Fibroblast of mammary gland (primary cell): ENCODE measurements at places on chromosomes 2 and 18.

DNA sequence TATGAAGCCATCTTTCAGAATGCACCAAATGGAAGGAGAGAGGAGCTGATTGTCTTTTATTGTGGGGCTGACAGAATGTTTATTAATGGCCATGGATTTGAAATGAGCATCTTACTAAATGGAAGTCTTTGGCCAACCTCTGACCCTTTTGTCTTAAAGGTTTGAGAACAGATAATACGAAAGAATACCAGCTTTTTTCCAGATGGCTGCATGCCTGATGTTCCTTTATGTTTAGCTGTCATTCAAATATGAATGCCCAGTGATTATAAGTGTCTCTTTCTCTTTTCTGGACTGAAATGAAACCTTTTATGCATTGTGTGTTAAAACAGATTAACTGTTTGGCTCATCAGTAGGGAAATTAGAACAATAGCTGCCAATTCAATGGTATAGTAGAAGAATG is 46.0 kb downstream of the PARD3B start:
- DNase-seq: no peak

- no peak for DNase-seq
Measured at GRCh38 chr2:44599130-44599529, 237.4 kb downstream of the CAMKMT start.

- DNase-seq: no peak
Measured at GRCh38 chr2:219207134-219207883, 727 bp downstream of the ZFAND2B start.

- peak; percentile 59 for DNase-seq
Measured at GRCh38 chr2:211745295-211746097, 793.1 kb downstream of the ERBB4 start.

DNA sequence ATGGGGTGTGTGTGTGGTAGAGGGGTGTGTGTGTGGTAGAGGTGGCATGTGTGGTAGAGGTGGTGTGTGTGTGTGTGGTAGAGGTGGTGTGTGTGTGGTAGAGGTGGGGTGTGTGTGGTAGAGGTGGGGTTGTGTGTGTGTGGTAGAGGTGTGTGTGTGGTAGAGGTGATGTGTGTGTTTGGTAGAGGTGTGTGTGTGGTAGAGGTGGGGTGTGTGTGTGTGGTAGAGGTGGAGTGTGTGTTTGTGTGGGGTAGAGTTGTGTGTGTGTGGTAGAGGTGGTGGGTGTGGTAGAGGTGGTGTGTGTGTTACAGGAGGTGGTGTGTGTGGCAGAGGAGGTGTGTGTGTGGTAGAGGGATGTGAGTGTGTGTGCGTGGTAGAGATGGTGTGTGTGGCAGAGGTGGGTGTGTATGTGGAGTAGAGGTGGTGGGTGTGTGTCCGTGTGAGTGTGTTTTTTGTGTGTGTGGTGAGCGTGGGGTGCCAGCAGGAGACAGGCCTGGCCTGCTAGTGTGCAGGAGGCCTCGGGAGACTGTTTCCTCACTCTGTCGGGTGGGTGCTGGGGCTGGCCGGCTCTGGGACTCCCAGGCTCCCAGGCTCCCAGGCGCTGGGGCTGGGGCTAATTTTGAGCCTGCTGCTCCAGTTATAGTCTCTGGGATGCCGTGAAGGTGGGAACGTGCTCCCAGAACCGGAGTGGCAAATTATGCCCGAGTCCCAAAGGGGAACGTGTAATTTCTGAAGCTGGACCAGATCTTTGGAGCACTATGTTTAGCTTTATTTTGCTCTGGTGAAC is 165.2 kb downstream of the DYSF start:
- no peak for DNase-seq

DNA sequence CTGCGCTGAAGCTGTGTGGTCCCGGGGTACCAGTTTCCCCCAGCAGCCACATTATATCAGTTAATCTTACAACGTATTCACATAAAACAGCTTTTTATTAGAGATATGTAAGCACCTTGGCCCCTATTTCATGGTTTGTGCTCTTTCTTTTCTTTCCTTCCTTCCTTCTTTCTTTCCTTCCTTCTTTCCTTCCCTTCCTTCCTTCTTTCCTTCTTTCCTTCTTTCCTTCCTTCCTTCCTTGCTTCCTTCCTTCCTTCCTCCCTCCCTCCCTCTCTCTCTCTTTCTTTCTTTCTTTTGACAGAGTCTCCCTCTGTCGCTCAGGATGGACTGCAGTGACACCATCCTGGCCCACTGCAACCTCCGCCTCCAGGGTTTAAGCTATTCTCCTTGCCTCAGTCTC is 3.7 kb upstream of the METAP1D start:
- DNase-seq: no peak

DNA sequence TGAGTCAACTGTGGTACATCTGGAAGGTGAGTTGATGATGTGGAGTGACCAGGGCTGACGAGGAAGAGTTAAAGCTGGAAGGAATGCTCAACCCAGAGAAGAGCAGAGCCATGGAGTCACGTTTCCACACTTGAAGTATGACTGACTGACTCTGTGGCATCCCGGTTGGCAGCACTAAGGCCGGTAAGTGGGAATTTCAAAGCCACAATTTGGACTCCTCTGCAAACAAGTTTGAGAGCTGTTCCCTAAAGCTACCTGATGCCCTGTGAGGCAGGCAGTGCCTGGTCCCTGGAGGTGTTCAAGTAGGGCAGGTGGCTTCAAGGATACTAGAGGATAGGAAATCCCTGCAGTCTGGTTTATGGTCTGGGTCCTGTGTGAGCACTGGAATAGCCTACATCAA is 69.3 kb upstream of the ITGB6 start:
- DNase-seq: no peak

- peak; percentile 72 for DNase-seq
Measured at GRCh38 chr18:8319798-8320489, 289.3 kb upstream of the RAB12 start.

DNA sequence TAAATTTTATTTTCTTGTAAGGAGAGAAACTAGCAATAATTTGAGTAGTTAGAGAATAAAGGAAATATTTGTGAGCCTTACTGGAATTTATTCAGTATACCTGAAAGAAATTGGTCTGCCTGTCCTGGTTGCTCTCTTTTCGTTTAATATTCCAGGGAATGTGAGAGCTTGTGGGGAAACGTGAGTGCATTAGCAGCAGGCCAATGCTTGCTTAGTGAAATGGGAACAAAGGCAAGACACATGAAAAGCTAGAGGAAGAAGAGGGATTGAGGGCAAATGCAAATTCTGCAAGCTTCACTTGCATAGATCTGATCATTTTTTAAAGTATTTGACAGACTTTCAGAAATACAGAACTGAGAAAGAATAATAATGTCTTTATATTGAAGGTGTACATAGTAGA is 111.0 kb downstream of the ERBB4 start:
- DNase-seq: no peak

DNA sequence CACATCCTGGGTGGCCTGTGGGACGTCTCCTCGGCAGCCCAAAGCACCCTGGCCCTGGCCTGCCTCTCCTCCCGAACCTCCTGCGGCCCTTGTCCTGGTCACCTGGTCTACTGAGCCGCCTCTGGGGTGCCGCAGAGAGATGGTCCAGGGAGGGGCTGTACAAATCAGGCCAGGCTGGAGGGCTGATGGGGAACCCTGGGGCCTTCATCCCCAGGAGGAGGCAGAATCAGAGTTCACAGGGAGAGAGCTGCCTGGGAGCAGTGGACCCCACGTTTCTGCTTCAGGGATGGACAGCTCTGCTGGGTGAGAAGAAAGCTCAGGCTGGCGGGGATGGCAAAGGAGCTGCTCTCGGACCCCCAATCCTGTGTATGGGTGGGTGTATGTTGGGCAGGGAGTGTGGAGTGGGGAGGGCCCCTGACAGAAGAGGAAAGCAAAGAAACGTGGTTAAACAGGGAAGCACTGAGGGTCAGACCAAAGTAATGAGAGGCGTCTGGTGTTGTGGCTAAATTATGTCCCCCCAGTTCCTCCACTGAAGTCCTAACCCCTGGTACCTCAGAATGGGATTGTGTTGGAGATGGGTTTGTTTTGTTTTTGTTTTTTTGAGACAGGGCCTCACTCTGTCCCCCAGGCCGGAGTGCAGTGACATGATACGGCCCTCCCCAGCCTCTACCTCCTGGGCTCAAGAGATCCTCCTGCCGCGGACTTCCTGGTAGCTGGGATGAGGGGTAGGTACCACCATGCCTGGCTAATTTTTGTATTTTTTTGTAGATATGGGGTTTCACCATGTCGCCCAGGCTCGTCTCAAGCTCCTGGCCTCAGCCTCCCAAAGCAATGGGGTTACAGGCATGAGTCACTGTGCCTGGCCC is 73.4 kb upstream of the SMAD7 start:
- DNase-seq: no peak

DNA sequence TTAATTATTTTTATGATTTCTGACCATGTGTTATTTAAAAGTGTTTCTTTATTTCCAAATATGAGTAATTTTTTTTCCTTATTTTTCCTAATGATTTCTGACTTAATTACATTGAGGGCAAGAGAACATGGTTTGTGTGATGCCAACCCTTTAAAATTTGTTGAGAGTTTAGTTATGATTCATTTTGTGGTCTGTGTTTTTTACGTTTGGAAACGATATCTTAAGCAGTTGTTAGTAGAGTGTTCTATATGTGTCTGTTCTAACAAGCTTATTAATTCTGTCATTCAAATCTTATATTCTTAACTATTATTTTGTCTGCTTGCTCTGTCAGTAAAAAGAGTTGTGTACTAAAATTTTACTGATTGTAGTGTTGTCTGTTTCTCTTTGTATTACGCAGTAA is 15.0 kb downstream of the NAB1 start:
- peak; percentile 29 for DNase-seq

GRCh38 chr2:69801745-69802290 is 27.6 kb upstream of the GMCL1 start:
- DNase-seq: no peak

GRCh38 chr2:98015671-98016070 is 19.9 kb upstream of the TMEM131 start:
- DNase-seq: no peak

GRCh38 chr2:78568782-78569373 is 456.6 kb upstream of the REG3G start:
- no peak for DNase-seq

GRCh38 chr2:197285361-197285760 is 25.2 kb downstream of the ANKRD44 start:
- DNase-seq: no peak

- no peak for DNase-seq
Measured at GRCh38 chr2:168500516-168500915, 44.4 kb downstream of the CERS6 start.

- DNase-seq: peak; percentile 54
Measured at GRCh38 chr2:99101697-99102096, 39.8 kb upstream of the C2orf15 start.

DNA sequence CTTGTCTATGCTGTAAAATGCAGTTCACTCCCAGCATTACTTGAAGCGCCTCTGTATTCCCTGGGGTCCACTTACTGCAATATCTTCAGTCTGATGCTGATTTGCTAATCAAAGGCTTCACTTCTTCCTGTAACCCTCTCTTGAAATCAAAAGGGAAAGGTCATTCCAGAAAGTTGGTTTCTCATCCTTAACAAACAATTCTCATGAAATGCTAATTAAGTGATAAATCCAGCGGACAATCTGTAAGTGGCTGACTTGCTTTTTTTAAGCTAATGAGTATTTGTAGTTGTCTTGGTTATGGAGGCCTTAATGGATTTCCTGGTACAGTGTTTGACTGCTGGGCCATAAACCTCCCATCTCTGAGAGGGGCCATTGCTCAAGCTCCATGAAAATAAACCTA is 499.6 kb upstream of the HS6ST1 start:
- DNase-seq: no peak

DNA sequence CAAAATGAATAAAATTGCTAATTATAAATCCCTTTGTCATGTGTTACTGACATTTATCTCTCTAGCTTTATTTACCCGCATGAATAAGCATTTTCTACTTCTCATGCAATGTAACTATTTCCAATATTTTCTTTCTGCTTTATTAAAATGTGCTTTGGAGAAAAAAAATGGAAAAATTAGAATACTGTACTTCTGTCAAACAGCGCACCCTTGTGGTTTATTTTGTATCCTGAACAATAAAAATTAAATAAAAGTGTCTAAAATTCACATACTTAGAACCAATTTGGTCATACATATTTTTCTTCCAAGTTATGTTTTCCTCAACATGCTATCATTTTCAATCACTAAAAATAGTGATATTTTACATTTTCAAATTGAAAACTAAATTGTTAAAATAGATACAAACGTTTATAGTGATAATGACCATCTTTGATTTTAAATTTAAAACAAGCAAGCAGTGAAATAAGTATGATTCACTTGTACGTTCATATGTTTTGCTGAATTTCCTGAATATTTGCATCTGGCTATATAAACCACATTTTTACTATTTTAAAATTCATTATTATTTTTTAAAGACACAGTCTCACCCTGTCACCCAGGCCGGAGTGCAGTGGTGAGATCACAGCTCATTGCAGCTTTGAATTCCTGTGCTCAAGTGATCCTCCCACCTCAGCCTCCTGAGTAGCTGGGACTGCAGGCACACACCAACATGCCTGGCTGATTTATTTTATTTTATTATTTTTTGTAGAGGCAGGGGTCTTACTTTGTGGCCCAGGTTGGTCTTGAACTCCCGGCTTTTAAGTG is 95.9 kb upstream of the GRB14 start:
- DNase-seq: peak; percentile 45

- no peak for DNase-seq
Measured at GRCh38 chr2:85795331-85796045, 41.7 kb downstream of the ATOH8 start.

GRCh38 chr2:55302241-55302640 is 33.2 kb upstream of the MTIF2 start:
- DNase-seq: no peak

GRCh38 chr2:129436809-129437208 is 542.7 kb upstream of the RAB6C start:
- DNase-seq: no peak

DNA sequence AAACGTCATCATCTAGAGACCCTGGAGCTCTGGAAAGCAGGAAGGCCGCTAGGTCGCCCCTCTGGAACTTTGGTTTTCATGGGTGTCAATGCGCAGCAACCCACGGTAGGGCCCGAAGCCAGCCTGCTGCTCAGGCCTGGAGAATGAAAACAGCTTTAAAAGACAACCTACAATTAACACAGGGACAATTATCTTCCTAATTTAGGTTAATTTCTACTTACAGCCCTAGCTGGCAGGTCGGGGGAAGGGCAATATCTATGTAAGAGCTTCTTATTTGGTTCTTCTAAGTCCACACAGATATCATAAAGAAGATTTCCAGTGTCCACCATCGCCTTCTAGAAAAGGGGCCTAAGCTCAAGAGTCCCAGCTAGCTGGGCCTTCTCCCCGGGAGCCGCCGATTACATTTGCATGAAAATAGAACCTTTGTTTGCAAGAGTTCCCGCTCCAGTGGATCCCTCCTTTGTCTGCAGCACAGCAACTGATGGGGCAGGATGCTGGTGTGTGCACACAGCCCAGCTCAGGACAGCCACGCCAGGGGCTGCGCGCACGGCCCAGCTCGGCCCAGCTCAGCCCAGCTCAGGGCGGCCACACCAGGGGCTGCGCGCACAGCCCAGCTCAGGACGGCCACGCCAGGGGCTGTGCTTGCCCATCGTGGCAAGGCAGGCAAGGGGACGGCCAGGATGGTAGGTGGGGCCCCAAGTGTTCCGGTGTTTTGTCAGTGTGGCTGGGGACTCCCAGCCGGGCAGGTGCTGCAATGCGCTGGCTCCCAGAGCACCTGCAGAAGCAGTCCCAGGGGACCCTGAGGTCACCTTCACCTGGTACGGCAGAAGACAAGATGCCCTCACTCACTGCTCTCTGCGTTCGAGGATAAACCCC is 109.1 kb downstream of the HDAC4 start:
- no peak for DNase-seq

- DNase-seq: no peak
Measured at GRCh38 chr2:172012677-172013391, 13.1 kb downstream of the METAP1D start.

GRCh38 chr18:47100212-47100831 is 50.0 kb downstream of the HDHD2 start:
- DNase-seq: peak; percentile 56
